ENCODE measurements at places on chromosomes 11 and 22.

- peak; percentile 2 for DNase-seq
These were observed 109.3 kb downstream of the CTTN start for GRCh38 chr11:70507466-70508230.

GRCh38 chr11:114604179-114604813, 8.7 kb upstream of the NXPE4 start:
- no peak for DNase-seq

GRCh38 chr11:111367411-111368284, 11.4 kb downstream of the POU2AF1 start:
- no peak for DNase-seq

DNA sequence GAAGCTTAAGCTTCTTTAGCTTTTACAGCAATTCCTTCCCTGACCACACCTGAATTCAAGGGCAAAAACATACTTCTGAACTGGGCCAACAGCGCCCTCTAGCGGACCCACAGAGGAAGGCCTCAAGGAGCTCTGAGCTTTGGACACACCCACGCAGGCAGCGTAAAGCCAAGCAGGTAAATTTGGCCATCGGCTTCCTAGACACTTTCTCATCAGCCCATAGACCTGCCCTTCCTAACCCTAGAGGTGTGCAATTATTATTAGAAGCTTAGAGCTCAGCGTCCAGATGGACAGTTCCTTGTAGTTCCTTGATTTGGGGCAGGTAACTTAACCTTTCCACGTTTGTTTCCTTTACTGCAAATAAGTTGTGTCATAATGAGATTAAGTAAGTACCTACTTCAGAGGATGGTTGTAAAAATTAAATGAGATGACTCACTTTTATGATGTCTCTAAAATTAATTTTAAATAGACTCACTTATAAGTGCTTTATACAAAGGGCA, 25.7 kb upstream of the HMGXB4 start:
- DNase-seq = peak; percentile 60

- no peak for DNase-seq
These were observed 32.2 kb downstream of the ELMOD1 start for GRCh38 chr11:107623183-107623582.

GRCh38 chr11:70900540-70900939, 351.8 kb downstream of the SHANK2 start:
- DNase-seq = no peak

- no peak for DNase-seq
These were observed 693.4 kb upstream of the CCDC90B start for GRCh38 chr11:83979593-83979992.

- no peak for DNase-seq
These were observed 199.2 kb upstream of the POU2AF2 start for GRCh38 chr11:111046291-111046690.

- no peak for DNase-seq
These were observed 17.9 kb downstream of the RAB38 start for GRCh38 chr11:88157370-88157769.

DNA sequence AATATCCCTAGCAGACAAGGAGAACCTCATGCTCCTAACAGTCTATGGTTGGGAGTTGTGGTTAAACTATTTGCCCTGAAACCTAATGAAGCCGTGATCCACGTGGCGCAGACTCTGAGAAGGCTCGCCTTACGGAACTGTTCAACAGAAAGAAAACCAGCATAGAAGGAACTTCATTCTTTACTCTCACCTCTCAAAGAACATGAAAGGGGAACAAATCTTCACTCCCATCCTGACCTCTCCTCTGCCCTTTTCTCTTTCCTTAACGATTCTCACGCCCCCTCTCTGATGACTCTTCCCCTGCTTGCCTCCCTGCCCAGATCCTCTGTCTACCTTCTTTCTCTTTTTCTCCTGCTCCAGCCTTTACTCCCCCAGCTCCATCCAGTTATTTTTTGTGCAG, 54.2 kb downstream of the IRAG1 start:
- no peak for DNase-seq

GRCh38 chr11:66957971-66958231, 282 bp downstream of the PC start:
- DNase-seq = no peak

DNA sequence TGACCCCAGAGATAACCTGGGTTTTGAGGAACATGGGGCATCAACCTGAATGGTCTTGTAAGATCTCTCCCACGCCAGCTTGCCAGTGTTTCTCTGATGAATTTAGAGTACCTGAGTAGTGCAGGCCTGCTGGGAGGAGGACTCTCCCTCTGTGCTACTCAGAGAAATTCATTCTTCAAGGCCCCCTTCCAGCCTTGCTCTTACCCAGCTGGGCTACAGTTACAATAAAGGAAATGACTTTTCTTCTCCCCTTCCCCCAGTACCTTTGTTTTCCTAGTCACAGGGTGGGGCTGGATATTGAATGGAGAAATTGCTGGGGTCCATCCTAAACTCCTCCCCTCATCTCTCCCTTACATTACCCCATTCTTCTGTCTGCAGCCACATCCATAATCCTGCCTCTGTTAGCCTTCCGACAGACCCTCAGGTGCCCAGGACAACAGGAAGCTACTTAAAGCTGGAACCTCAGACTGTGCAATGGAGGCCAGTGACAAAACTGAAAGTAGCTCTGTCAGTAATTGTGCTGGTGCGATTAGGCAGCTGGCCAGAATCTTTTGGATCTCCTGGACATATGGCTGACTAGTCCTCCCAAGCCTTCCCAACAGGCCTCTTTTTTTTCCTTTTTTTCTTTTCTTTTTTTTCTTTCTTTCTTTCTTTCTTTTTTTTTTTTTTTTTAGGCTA, 17.4 kb downstream of the LIMK2 start:
- no peak for DNase-seq

DNA sequence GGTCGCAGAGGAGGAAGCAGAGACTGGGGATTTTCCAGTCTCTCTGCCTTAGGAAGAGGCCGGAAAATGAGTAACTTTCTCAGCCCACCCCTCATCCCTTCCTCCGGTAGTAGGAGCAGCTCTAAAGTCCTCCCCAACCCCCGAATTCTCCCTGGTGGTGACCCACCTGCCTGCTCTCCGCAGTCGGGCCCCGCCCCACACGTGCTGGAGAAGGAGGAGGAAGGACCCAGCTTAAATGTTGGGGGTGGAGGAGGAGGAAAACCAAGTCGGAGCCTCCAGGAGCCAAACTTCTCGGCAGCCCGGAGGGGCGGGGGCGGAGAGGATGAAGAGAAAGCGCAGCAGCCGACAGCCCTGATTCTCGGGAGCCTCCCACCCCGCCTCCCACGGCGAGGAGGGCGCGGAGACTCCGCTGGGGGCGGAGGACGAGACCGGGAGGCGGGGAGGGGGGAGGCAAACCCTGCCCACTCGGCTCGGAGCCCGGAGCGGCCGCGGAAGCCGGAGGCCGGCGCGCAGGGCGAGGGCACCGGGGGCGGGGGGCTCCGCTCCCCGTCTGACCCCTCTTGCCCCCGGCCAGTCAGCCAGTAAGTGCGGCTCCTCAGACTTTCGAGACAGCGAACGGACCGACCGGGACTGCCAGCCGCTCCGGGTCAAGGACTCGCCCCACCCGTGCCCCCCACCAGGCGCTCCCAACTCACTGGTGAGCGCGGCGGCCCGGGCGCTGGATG, at the start of gene TPBGL:
TPBGL (plus strand) TSS at position 464 of the 725 bp plus-strand sequence. CDS start 276 bp downstream, outside the sequence.
- DNase-seq = no peak

DNA sequence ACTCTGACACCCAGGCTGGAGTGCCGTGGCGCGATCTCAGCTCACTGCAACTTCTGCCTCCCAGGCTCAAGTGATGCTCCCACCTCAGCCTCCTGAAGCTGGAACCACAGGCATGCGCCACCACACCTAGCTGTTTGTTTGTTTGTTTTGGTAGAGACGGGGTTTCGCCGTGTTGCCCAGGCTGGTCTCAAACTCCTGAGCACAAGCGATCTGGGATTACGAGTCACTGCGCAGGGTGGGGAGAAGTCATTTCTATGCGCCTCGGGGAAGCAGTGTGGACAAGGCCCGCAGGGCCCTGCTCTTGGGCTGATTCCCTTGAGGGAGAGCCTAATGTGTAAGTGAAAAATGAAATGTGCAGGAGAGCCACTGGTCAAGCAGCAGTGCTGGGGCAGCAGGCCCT, 19.6 kb upstream of the SEPTIN5 start:
- DNase-seq = no peak

- no peak for DNase-seq
These were observed at the start of gene BARX2 for GRCh38 chr11:129375751-129376657. BARX2 (plus strand) TSS chr11:129375848; CDS start chr11:129376036, 188 bp downstream.

GRCh38 chr22:30712094-30712493, 17.4 kb downstream of the OSBP2 start:
- DNase-seq = no peak

DNA sequence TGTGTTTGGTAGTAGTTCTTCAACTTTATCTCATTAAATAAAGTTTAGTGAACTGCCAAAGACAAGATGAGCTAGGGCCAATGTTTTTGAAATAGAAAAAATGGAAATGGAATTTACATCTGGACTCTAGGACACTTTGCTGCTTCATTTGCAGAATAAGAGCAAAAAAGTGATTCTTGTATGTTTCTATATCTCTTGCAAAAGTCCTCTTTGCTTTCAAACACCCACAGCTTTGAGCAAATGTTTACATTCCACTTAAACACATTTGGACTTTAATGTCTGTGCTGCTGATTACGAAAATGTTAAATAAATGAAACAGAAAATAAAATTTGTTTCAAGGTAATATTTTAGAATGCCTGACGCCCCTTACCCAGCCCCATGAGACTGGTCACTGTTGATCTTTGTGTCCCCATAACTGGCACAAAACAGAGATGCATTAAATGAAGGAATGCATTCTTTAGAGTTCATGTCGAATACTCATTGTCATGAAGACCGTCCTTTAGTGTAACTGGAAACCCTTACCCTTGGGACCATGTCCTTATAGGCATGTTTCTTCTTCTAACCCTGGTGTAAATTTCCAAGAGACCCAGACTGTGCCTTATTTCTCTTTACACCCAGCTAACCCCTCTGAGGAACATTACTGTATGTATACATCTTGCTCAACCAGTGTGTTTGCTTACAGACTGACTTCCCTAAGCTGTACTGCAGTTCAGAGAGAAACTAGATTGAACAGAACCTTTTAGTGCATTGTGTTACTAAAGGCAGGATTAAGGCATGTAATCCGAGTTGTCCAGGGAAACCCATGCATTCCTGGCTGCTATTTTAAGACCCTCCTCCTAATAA, 199.7 kb downstream of the NAV2 start:
- DNase-seq = no peak

- no peak for DNase-seq
These were observed 523.8 kb downstream of the BRD1 start for GRCh38 chr22:49303781-49304461.

- no peak for DNase-seq
These were observed 37.7 kb downstream of the NTM start for GRCh38 chr11:131408025-131408640.

DNA sequence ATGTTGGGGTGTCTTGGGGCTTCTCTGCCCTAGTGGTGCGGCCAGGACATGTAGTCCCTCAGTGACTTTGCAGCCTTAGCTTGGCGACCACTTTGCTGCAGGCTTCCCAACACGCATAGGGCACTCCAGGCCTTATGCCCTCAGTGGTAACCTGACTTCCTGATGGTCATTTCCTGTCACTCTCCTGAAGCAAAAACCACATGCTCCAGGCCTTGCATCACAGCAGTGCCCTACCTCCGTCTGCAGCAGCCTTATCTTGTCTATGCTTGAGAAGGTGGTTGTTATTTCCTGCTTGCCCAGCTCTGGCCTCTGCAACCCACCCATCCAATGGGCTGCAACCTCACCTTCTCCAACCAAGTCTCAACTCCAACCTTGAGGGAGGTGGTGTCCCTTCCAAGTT, 33.4 kb upstream of the PISD start:
- DNase-seq = no peak

GRCh38 chr11:14860511-14860910, 31.5 kb downstream of the CYP2R1 start:
- no peak for DNase-seq

DNA sequence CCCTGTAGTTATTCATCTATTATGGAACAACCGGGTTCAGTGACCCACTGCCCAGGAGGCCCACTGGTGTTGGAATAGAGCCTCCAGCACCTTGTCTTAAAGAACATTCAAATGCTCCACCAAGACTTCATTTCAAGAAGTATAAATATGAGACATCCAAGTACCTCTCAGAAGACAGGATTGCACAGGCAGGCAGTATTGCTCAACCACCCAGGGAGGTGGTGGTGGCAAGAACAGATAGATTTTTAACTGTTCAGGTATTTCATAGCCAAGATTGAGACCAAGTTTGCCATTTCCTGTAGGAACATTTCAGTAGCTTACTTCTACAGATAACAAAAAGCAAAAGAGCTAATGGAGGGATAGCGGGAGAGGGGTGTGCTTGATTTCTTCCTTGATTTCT, 78.7 kb downstream of the COMMD9 start:
- DNase-seq = no peak

GRCh38 chr11:75428281-75428724, 4.7 kb downstream of the KLHL35 start:
- DNase-seq = peak; percentile 64
